Omental fat pad (tissue), 4 donors: ENCODE measurements at places on chromosomes 2 and 18. TPM values are rescaled to one million over a fixed set of nuclear protein-coding genes. Genes with fewer than 3 reads are reported as not detected.

Gene SP9
- total RNA-seq, result not detected

Gene SPC25
- total RNA-seq, result 0.84 TPM

Gene SERPINB7
- 2.0 TPM for total RNA-seq

Gene SCYGR3
- not detected for total RNA-seq

Gene C2orf92
- 4.8 TPM for total RNA-seq

Gene ZNF532
- total RNA-seq, result 59.1 TPM

Gene NFE2L2
- total RNA-seq, result 95.4 TPM

Gene CRACDL
- total RNA-seq, result 9.7 TPM

Gene EFEMP1
- total RNA-seq, result 1,590 TPM

Gene SMAD2
- 71.2 TPM for total RNA-seq

Gene C1QL2
- total RNA-seq, result not detected

Gene STARD6
- not detected for total RNA-seq

Gene FAM117B
- 1.7 TPM for total RNA-seq

Gene MAPK4
- total RNA-seq, result not detected

Gene DYNAP
- not detected for total RNA-seq

Gene PARD3B
- 38.3 TPM for total RNA-seq

Gene TRIM54
- not detected for total RNA-seq

Gene TUBA4B
- total RNA-seq, result not detected

Gene TDRD15
- not detected for total RNA-seq

Gene PDE11A
- total RNA-seq, result 0.16 TPM

Gene HADHA
- 163 TPM for total RNA-seq

Gene AGXT
- 1.4 TPM for total RNA-seq

Gene CABLES1
- 95.9 TPM for total RNA-seq

Gene CROCC2
- 0.12 TPM for total RNA-seq

Gene OSBPL6
- total RNA-seq, result 2.0 TPM

Gene KLHL14
- total RNA-seq, result 0.19 TPM

Gene SLC19A3
- 44.1 TPM for total RNA-seq

Gene FAM124B
- total RNA-seq, result 17.0 TPM
